SK-MEL-5 (cell line): ENCODE measurements at places on chromosomes 12 and 14. TPM values are rescaled to one million over a fixed set of nuclear protein-coding genes. Genes with fewer than 3 reads are reported as not detected.

DNA sequence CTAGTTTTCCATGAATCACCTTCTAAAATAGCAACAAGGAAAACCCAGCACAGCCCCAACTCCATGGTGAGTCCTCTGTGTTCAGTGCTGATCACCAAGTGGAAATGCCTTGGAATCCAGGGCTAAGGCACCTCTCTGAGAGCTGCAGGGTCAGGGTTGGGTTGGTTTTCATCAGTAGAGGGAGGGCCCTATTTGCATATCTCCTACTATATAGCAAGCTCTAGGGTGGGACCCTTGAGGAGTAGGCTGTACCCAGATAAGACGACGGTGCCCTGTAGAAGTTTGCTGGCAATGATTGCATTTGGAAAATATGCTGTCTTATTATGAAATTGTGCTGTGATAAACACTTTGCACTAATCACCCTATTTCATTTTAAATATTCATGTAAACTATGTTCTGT, 1011.8 kb downstream of the TMEM121 start:
- no peak for DNase-seq

- DNase-seq: no peak
Measured at GRCh38 chr12:113361574-113362370, 3.4 kb downstream of the PLBD2 start.

GRCh38 chr12:113949321-113950305, 16.5 kb downstream of the RBM19 start:
- DNase-seq: no peak

ACYP1 gene
- total RNA-seq: 17.5 and 20.1 TPM in 2 replicates

DNA sequence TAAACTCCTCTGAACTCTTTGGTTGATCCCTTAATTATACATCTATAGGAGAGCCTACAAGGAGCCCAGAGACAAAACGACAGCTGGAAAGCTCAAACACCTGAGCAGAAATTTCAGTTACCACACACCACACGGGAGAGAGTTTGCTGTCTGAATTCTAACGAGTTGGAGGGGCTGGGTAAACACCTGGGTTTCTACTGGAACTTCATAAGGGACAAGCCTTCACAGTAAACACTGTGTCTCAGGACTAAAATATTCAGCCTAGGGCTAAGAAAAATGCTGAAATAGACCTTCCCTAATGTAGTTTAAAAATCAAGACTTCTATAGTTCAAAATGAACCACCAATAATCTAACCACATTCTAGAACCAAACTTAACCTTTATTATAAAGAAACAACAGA, 9.6 kb upstream of the ANO2 start:
- DNase-seq: no peak

GRCh38 chr12:53105712-53106439, 2.6 kb downstream of the SOAT2 start:
- DNase-seq: no peak

KRT72 gene
- not detected in 2 replicates for total RNA-seq

DNA sequence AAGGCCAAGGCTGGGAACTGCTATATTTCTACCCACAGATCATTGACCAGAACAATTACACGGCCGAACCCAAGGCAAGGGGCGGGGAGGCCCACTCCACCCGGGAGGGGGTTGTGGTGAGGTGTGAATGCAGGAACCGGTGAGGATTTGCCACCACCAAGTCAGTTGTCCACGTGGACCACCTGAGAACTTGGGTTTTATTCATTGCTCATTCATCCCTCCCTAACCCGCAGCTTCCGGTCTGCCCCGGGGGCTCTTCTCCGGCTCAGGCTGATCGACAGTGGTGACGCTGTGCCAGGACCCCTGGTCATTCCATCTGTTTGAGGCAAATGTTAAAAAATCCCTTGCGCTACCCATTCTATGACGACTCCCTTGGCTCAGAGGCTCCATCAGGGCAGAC, 127.7 kb upstream of the RTL1 start:
- DNase-seq: no peak

CIROP gene
- not detected in 2 replicates for total RNA-seq

DNA sequence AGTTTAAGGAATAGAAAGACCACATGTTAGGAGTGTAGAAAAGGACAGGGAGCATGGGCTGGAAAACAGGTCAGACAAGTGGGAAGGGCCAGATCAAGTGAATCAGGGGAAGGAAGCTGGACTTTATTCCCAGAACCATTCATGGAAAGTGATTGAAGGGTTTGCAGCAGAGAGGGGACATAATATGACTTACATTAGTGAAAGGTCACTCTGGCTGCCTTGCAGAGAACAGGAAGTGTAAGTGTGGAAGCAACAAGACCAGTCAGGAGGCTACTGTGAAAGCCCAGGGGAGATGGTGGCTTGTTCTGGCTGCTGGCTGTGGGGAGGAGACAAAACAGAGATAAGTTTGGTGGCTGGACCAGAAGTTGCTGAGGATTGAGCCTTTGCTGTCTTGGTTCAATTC, 69.1 kb downstream of the VCPKMT start:
- peak; percentile 32 for DNase-seq

SMCO2 gene
- not detected in 2 replicates for total RNA-seq

DNA sequence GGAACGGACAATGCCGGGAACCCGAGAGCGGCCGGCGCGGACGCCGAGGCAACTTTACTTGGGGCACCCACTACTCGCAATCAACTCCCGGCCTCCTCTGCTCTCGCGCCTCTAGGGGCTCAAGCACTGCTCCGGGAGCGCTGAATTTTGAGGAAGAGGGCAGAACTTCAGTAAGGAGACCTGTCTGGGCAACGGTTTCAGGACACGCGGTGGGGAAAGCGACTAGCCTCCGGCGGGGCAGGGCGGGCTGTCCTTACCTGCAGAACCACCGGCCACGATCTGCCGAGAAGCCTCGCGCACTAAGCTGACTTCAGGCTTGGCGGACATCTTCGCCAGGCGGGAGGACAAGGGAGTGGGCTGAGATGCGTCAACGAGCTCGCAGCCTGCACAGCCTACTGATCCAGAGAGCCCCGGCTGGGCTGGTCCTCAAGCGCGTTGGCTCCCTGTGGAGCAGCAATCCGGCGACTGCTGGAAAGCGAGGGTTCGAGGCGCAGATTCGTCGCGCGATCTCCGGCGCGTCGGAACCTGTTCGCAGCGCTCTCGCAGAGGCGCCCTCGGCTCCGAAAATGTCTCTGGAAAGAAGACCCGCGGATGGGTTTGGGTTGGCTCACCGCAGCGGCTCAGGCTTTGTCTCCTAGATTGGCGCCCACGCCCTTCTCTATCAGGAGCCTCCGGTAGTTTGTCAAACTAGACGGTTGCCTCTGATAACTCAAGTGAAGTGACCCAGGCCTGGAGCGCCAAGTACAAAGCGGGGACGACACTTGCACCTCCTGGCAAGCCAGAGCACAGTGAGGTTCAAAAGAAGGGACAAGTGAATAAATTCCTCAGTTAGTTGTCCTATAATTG, at the start of gene SLC25A21:
SLC25A21 (minus strand) TSS at position 583 of the 846 bp plus-strand sequence.
- DNase-seq: peak; percentile 73

DHRS2 gene
- total RNA-seq: 0.42 and 1.5 TPM in 2 replicates

- DNase-seq: no peak
Measured at GRCh38 chr12:110093631-110094311, 30.4 kb upstream of the IFT81 start.

ANHX gene
- total RNA-seq: not detected in 2 replicates

GRCh38 chr14:99522457-99522891, 41.3 kb downstream of the CCNK start:
- DNase-seq: no peak

- DNase-seq: no peak
Measured at GRCh38 chr12:77407931-77408330, 342.6 kb upstream of the E2F7 start.

DNA sequence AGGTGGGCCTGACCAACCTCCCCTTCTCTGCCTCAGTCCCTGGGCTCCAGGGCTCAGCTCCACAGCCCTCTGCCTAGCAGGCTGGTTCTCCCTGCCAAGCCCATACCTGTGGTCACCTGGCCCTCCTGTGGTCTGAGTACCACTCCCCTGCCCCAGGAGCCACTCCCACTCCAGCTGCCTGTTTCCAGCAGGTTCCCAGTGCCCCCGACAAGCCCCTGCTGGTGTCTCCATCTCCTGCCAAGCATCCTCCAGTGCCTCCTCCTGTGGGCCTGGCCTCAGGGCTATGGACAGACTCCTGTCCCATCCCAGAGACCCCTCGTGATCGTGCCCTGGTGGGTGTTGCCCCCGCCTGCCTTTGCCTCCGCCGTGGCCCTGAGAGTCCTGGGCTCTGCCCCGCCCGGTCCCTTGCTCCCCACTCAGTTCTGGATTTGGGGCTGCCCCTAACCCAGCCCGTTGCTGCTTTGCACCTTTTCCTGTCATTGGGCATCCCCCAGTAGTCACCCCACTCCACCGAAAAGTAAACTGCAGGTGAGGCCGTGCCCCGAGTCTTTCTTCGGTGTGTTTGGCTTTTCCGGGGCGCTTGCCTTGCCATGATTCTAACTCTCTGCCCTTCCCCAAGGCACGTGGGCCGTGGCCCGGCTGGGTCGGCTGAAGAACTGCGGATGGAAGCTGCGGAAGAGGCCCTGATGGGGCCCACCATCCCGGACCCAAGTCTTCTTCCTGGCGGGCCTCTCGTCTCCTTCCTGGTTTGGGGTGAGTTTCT, 9.8 kb downstream of the MEG3 start:
- no peak for DNase-seq

DNA sequence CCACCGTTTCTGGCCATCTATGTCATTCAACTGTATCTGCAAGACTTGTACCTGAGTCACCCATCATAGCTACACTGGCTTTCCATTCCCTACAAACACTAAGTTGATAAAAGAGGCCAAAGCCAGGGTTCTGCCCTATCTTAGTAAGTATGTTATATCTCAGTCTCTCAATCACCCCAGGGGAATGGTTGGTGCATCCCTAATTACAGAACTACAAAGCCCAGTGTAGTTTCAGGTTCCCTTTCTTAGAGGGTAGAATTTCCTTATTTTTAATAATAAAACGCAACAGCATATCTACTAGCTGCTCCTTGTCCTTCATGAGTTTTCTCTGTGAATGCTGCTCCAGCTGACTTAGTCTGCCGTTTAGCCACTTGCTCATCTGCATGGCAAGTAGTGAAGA, 57.6 kb downstream of the ST8SIA1 start:
- DNase-seq: no peak

- no peak for DNase-seq
Measured at GRCh38 chr12:2145433-2145998, 92.7 kb downstream of the CACNA1C start.

GPR84 gene
- total RNA-seq: 0.11 TPM in 1 of 2 replicates, not detected in the other

DCP1B gene
- 10.9 and 12.1 TPM in 2 replicates for total RNA-seq

- no peak for DNase-seq
Measured at GRCh38 chr12:26595806-26596205, 237.2 kb downstream of the ITPR2 start.

DNA sequence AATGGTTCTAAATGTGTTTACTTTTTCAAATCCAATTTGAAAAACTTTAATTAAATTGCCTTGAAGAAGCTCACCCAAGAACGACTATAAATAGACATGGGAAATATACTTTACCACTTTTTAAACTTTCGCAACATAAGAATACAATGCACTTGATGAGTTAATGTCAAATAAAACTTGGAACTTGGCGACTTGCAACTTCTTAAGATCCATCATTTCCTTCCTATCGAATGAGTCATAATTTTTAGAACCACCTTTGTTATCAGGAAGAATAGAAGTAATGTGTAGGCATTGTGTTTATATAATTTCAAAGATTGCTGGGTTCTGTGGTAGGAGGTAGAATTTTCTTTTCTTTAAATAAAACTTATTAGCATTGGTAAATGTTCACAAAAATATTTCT, 1417.4 kb upstream of the FLRT2 start:
- no peak for DNase-seq

- DNase-seq: no peak
Measured at GRCh38 chr12:93593843-93594242, 21.4 kb downstream of the SOCS2 start.

RFX4 gene
- not detected in 2 replicates for total RNA-seq

TOMM20L gene
- total RNA-seq: not detected in 2 replicates

GRCh38 chr12:4794491-4794890, 74.3 kb downstream of the GALNT8 start:
- DNase-seq: no peak

DNA sequence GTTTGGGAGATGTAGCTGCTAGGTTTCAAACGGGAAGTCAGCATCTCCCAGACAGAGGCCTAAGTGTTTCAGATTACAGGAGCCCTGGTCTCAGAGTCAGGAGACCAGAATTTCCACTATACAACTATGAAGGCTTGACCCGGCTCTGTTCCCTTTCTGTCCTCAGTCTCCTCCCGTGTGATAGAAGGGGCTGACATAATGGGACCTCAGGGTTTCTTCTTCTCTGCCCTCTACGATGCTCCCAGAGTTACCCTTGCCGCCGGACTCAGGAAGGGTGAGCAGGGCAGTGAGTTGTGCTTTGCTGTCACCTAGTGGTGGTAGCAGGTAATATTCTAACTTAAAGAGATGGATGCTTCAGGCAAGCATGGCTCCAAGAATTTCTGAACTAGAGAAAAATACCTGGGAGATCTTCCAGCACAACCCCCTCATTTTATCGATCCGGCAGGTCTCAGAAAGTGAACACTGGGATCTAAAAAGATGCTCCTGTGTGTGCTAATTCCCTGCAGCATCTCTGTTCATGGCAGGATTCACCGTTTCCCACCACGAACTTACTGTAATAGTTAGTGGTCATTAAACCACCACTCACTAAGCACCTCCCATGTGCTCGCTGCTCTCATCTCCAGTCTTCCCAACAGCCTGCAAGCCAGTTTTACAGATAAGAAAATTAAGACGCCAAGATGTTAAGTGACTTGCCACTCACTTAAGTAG, 84.4 kb downstream of the VWF start:
- DNase-seq: peak; percentile 78

GRCh38 chr14:54344445-54344844, 52.4 kb upstream of the CDKN3 start:
- no peak for DNase-seq

- DNase-seq: no peak
Measured at GRCh38 chr14:38887696-38888095, 215.3 kb downstream of the SEC23A start.

DNA sequence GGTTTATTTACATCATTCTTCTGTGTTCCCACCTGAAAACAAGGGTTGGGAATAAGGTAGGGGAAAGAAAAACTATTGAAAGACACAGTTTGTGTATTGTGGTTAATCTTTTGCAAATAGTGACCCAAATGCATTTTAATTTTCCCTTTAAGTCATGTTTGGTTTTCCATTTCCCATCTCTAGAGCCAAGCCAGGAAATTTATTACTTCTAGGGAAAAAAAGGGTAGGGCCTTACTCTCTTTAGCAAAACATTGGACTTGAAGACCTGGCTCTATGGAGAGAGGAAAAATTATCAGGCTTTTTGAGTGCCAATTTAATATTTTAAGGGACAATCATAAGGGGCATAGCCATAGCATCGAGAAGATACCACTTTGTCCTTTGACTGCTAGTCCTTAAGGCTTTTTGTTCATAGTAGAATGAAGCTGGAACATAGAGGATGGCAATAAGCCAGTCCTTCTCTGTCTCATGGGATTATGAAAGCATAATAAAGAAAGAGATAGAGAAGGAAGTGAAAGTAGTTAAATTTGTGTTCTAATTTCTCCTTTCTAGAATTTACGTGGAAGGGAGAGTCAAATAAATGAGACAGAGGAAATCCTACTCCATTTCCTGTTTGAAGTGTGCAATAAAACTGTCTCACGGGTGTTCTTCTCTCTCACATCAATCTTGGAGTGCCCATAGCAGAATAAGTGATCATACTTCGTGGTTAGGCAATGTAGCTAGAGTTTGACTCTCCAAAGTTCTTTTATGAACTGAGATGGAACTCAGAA, 50.9 kb upstream of the PPFIA2 start:
- DNase-seq: no peak

NAA25 gene
- 21.8 and 28.8 TPM in 2 replicates for total RNA-seq

KRT77 gene
- total RNA-seq: not detected in 2 replicates
